Ecto neural progenitor cell (in vitro differentiated cells): ENCODE measurements at places on chromosomes 7 and 10.

GRCh38 chr10:113823389-113823788 lies 30.5 kb downstream of the DCLRE1A start:
- no peak for DNase-seq

DNA sequence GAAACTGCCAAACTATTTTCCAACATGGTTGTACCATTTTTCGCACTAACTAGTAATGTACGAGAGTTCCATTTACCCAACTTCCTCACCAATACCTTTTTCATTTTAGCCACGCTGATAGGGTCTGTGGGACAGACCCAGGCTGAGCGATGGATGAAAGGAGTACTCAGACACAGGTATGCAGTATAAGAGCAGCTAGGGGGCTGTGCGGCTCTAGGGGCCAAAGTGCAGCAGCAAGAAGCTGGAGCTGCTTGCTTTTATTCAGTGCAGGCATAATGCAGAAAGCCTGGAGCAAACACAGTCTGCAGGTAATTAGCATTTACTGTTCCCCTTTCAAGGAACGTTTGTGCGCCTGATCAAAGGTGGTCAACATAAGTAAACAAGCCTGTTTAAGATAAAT lies 21.0 kb downstream of the UCMA start:
- no peak for DNase-seq

- DNase-seq = no peak
These were observed 38.6 kb downstream of the ZNRF2 start for GRCh38 chr7:30323006-30323355.

DNA sequence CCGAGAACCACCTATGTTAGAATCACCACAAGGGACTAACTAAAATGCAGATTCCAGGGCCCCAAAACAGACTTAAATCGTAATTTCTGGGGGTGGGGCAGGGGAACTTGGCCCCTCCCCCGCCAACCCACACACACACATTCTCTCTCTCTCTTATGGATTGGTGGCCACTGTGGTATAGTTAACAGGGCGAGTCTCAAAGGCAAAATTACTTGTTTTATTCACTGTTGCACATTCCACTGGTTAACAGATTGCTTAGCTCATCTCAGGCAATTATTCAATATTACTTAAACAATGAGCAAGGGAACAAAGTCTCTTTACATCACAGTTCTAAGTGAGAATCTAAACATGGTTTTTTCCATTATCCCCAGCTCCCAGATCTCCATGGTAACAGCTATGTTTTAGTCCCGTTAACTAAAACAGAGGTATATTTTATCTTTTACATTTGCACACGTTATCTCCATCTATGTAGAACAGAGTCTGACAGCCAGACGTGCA lies 38.5 kb downstream of the IGF2BP3 start:
- DNase-seq = no peak

- DNase-seq = peak; percentile 29
These were observed 12.0 kb downstream of the HOXA4 start for GRCh38 chr7:27118580-27118979.

DNA sequence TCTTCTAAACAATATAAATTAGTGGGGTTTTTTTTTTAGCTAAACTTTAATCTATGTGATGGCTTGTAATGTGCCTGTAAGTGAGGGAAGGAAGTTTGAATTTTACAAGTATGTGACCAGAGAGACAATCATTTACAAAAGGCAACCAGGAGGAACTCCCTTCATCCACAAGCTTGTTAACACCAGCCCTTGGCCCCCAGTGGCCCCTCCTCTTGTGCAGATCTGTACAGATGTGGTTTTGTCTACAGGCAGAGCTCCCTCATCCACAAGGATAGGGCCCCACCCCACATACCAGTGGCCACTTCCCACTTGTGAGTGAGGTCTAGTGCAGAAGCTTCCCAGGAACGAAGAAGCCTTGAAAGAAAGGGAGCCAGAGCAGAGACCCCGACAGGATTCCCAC lies 234.1 kb upstream of the KMT2E start:
- DNase-seq = no peak

GRCh38 chr10:50396491-50397311 lies 145.4 kb upstream of the ASAH2 start:
- no peak for DNase-seq

DNA sequence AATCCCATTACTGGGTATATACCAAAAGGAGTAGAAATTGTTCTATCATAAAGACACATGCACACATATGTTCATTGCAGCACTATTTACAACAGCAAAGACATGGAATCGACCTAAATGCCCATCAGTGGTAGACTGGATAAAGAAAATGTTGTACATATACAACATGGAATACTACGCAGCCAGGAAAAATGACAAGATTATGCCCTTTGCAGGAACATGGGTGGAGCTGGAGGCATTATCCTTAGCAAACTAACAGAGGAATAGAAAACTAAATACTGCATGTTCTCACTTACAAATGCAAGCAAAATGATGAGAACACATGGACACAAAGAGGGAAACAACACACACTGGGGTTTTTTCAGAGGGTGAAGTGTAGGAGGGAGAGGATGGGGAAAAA lies 300.2 kb downstream of the BAMBI start:
- DNase-seq = no peak

DNA sequence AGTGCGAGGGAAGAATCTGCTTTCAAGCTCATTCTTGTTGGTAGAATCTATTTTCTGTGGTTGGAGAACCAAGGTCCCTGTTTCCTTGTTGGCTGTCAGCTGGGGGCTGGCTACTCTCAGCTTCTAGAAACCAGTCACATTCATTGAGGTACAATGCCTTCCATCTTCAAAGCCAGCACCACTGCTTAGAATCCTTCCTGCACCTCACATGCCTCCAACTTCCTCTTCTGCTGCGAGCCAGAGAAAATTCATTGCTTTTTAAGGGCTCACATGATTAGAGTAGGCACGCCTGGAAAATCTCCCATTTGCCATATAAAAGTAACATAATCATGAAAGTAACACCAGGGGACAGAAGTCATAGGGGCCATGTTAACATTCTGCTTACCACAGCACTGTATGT lies 28.7 kb downstream of the TES start:
- no peak for DNase-seq

DNA sequence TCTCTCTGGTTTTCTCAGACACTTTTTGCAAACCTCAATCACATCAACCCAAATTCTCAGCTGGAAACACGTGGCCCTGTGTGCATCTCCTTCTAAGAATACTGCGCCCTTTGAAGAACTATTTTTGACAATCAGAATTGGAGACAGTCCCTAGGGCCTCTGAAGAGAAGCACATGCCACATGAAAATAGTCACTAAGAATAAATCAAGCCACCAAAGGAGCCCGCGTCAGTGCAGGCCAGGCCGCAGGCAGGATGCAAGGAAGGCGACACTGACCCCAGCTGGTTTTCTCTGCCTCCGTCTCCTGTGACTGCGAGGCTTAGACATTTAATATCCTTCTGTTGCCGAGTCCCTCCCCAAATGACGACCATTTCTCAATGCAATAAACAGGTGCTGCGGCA lies 88.0 kb upstream of the ADAM12 start:
- no peak for DNase-seq

DNA sequence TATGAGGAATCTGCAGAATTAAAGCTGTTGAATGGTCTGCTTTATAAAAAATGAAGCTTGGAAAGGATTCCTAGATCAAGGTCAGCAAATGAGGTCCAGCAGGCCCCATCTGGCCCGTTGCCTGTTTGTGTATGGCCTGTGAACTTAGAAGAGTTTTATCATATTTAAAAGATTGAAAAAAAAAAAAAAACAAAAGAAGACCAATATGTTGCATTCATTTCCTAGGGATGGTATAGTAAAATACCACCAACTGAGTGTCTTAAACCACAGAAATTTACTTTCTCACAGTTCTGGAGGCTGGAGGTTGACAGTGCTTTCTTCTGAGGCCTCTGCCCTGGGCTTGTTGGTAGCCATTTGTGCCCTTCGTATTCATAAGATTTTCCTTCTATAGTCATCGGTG lies 109.2 kb downstream of the PPP1R3A start:
- DNase-seq = no peak

DNA sequence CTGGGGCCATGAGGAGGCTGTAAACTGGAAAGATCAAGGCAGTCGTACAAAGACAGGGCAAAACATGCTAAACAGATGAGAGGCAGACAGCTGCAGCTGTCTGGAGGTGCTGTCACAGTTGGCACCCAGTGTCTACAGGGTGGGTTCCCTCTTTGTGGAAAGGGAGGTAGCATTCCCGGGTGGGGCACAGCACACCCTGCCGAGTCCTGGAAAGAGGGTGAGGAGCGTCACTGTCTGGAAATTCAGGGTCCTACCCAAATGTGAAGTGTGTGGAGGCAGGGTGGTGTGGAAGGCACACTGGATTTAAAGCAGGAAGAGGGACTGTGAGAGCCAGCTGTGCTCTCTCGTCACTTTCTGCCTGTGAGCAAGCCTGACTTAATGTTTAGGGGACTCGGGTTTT lies 356.2 kb downstream of the SDK1 start:
- no peak for DNase-seq

DNA sequence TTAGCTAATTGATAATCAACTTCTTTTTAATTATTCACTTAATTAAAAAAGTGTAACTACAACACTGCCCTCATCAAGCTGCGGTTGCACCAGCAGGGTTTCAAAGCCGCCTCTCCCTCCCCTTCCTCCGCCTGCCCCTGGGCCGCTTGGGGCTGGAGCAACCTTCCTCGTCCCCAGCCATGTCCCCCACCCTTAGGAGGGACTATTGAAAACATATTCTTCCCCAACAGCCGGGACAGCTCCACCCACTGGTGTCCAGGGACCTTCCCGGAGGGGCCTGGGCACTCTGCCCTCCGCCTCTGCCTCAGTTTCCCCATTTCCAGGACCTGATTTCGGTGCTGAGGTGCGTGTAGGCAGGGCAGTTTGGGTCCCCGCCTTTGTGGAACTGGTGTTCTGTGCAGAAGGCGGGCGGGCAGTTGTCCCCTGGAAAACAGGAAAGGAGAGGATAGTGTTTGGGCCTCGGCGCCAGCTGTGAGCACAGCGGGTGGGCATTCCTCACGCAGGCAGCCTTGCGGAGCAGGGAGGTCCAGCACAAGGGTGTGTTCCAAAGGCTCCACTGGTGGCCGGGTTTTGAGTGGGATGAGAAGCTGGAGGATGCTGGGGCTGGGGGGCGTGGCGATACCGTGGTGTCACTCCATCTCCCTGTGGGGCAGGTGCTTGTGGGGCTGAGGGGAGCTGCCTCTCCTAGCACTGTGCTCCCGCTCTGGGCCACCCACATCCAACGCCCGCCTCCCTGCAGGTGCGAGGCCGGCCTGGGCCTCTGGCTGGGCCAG lies 15.7 kb downstream of the UNCX start:
- DNase-seq = peak; percentile 76

GRCh38 chr10:128664729-128665128 lies 538.5 kb upstream of the MKI67 start:
- no peak for DNase-seq

DNA sequence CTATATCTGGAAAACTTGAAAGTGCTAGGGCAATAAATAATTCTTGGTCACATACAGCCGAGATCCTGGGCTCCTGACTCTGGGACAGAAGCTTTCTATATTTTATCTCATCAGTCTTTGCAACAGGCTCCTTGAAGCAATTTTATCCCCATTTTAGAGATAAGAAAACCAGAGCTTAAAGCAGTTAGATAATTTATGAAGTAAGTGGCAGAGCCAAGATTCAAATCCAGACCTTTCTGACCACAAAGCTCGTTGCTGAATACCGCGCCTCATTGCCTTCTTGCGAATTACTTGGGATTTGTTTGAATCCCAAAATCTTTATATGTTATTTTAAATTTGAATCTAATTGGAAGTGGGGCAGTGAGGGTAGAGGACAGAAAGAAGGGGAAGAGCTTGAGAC lies 106.0 kb downstream of the TCF7L2 start:
- DNase-seq = no peak

GRCh38 chr10:31025142-31025541 lies 6.5 kb downstream of the ZNF438 start:
- DNase-seq = no peak

- no peak for DNase-seq
These were observed 85.3 kb downstream of the LARP4B start for GRCh38 chr10:846126-846685.

GRCh38 chr7:12351843-12352242 lies 51.8 kb downstream of the VWDE start:
- DNase-seq = no peak

DNA sequence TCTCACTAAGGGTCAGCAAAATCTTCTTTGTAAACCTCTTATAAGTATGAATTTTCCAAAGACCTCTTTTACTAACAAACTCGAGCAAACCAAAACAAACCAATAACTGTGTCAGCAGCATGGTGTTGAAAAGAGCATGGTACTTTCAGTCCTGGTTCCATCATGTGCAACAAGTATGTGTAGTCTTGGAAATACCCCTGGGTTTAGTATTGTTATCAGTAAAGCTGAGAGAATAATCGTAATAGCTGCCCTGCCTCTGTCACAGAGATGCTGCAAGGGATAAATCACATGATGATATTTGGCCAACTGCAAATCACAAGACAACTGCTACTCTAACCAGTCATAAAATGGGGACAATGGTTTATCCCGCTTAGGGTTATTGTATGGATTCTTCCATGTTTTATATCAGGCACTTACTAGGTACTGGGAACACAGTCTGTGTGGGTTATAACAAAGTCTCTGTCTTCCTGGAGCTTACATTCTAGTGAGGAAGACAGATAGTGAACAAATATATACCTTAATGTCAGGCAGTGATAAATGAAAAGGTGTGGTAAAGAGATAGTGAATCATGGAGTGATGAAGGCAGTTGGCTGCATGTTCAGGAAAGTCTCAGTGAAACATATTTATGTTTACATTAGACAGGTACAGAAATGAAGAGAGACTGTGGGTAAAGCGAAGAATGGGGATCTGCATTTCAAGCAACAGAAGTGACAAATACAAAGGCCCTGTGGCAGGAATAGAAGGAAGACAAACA lies 60.5 kb upstream of the C10orf90 start:
- no peak for DNase-seq

- no peak for DNase-seq
These were observed 18.8 kb downstream of the IFIT3 start for GRCh38 chr10:89346405-89347254.

DNA sequence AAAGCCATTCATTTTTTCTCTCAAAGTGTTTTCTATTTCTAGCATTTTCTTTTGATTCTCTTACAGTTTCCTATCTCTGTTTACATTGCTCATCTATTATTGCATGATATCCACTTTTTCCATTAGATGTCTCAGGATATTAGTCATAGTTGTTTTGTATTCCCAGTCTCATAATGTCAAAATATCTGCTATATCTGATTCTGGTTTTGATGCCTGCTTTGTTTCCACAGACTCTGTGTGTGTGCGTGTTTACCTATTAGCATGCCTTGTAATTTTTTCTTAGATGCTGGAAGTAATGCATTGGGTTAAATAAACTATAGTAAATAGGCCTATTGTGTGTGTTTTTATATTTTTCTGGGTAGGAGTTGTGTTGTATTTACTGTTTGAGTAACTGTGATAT lies 1126.3 kb downstream of the SORCS1 start:
- DNase-seq = no peak

DNA sequence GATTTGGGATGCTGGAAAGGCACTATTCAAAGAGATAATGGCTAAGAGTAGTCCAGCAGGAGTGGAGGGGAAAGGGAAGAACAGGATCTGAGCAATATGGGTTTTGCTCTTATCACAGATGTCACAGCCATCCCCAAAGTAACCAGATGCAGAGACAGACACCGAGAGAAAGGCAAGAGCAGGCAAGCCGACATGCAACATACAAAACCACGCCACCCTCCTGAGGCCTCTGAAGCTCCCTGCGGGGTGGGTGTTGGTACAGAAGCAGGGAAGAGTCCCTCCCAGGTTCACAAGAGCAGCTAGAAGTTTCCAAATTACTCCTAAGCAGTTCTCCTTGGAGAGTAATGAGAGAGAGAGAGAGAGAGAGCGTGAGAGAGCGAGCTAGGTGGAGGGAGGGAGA lies 10.8 kb upstream of the C10orf53 start:
- no peak for DNase-seq
